ENCODE measurements at places on chromosomes 3 and 15. TPM values are rescaled to one million over a fixed set of nuclear protein-coding genes. Genes with fewer than 3 reads are reported as not detected.

GRCh38 chr3:46540550-46540949 lies 25.6 kb downstream of the LRRC2 start:
- no peak for DNase-seq
- H3K36me3 ChIP-seq, result no peaks in the 10 kb centered on the region
- H3K4me3 ChIP-seq, result no peak overlapping the region
- no peak overlapping the region for H3K27ac ChIP-seq
- peaks cover 4% of the 10 kb centered on the region for H3K27me3 ChIP-seq
- H3K4me1 ChIP-seq, result no peaks in the 10 kb centered on the region

DNA sequence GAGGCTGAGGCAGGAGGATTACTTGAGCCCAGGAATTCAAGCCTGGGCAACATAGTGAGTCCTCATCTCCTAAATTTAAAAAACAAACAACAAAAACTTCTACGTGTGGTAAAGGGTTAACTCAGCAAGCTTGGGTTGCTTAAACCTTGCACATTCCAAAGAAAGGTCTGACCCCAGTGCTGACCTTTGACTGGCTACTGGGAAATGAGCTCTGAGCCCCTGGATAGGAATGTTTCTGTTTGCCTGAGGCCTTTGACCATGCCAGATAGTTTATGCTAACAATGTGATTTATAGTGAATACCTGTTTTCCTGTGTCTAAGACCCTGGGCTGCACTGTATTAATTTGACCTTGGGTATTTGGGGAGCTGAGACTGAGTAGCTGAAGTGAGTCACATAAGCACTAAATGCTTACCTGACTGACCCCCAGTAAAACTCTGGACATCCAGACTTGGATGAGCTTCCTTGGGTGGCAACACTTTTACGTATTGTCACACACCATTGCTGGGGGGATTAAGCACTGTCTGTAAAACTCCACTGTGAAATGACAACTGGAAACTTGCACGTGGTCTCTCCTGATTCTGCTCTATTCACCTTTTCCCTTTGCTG lies 20.7 kb downstream of the TCAIM start:
- H3K4me3 ChIP-seq, result no peak overlapping the region
- no peaks in the 10 kb centered on the region for H3K27me3 ChIP-seq
- no peak overlapping the region for H3K27ac ChIP-seq
- peaks cover 26% of the 10 kb centered on the region for H3K36me3 ChIP-seq
- no peak for DNase-seq

The PLA2G4D gene
- total RNA-seq, result not detected

- H3K4me1 ChIP-seq, result no peaks in the 10 kb centered on the region
- no peak for DNase-seq
- H3K36me3 ChIP-seq, result no peaks in the 10 kb centered on the region
- H3K27ac ChIP-seq, result no peak overlapping the region
- H3K27me3 ChIP-seq, result no peaks in the 10 kb centered on the region
Observed at GRCh38 chr3:126932188-126932931, 50.6 kb upstream of the PLXNA1 start.

DNA sequence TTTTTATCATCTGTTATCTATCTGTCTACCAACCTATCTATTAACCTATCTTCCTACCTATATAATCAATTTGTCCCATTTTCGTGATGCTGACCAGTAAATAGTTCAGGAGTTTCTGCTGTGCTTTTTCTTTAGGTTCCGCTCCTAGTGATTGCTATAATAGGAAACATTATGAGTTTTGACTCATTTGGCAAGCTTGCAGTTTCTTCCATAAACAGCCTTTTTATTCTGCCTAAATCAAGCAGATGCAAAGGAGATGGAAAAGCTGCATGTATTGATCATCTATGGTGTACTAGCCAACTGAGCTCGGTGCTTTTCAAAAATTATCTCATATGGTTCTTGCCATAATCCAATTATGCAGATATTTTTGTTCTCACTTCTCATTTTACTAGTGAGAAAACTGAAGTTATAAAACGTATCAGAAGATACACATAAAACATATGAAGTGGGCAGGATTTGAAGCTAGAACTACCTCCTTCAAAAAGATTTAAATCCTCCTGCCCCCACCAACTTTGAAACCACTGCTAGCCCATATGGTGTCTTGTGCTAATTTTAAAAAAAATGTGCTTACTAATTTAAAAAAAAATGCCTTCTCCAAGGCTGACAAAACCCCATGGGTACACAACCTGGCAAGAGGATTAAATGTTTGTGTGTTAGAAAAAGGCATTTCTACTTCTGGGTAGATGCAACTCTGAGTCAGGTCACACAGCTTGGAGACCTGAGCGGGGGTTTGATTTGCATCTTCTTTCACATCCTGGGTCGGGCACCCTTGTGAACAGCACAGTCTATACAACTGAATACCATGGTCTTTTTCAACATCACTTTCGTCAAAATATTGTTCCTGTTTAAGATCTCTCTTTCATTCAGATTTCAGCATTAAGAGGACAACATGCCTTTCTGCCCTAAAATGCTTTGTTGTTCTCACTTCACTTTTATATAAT lies 267.0 kb downstream of the CHL1 start:
- H3K4me1 ChIP-seq, result no peaks in the 10 kb centered on the region
- H3K27me3 ChIP-seq, result no peaks in the 10 kb centered on the region
- DNase-seq, result no peak
- no peaks in the 10 kb centered on the region for H3K36me3 ChIP-seq
- no peak overlapping the region for H3K27ac ChIP-seq

- no peak overlapping the region for H3K27ac ChIP-seq
- no peaks in the 10 kb centered on the region for H3K4me1 ChIP-seq
- no peak for DNase-seq
- no peak overlapping the region for H3K4me3 ChIP-seq
Observed at GRCh38 chr3:8490079-8490552, 11.5 kb upstream of the LMCD1 start.

DNA sequence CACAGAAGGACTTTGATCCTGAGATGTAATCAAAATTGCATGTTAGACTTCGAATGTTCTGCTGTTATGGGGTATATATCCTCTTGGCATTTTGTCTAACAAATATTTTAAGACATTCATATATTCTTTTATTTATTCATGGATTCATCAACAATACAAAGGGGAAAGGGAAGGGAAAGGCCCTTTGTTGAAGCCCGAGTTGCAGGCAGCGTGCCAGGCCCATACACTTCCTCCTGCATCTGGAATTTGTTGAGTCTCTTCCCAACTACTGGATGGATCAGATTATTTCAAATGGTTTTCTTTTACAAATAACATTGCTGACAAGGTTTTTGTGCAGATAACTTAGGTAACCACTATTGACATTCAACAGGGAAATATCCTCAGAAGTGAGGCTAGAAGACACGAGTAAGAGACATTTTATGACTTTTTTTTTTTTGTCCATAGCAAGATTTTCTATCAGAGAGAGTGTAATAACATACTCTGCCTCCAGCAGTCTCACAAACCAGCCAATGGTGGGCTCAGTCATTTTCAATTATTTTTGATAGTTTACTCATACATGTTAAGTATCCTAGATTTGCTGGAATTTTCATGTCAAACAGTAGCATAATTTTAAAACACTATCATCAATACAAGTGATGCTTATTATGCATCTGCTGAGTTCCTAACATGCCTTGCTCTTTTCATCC lies 94.3 kb downstream of the RPL39L start:
- H3K36me3 ChIP-seq, result peaks cover 18% of the 10 kb centered on the region
- H3K4me1 ChIP-seq, result no peaks in the 10 kb centered on the region
- no peak overlapping the region for H3K4me3 ChIP-seq
- DNase-seq, result peak; percentile 40

The TMC3 gene
- total RNA-seq, result not detected

The PML gene
- 159 TPM for total RNA-seq

DNA sequence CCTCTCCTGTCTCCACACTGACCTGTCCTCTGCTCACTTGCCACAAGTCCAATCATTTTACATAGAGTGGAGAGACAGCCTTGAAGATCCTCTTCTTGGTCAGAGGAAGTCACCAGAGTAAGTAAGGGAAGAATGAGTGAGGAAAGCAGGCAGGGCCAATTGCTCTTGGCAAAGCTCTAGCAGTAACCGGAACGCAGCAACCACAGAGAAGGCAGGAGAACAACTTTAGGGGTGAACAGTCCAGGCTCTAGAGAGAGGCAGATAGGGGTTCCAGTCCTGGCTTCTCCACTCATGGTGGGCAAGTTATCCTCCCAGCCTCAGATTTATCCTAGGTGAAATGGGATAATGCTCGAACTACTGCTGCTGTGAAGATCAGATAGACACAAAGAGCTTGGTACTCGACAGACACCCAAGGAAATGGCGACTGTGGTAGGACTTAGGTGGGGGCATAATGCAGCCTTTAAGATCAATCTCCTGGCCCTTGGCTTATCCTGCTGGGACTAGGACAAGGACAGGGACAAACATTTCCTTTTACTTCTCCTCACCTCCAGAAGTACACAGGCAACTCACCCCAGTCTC lies 1.2 kb upstream of the ADAMTSL3 start:
- H3K4me1 ChIP-seq, result peaks cover 33% of the 10 kb centered on the region
- H3K4me3 ChIP-seq, result no peak overlapping the region
- no peaks in the 10 kb centered on the region for H3K27me3 ChIP-seq
- H3K27ac ChIP-seq, result no peak overlapping the region
- H3K36me3 ChIP-seq, result no peaks in the 10 kb centered on the region
- DNase-seq, result no peak

DNA sequence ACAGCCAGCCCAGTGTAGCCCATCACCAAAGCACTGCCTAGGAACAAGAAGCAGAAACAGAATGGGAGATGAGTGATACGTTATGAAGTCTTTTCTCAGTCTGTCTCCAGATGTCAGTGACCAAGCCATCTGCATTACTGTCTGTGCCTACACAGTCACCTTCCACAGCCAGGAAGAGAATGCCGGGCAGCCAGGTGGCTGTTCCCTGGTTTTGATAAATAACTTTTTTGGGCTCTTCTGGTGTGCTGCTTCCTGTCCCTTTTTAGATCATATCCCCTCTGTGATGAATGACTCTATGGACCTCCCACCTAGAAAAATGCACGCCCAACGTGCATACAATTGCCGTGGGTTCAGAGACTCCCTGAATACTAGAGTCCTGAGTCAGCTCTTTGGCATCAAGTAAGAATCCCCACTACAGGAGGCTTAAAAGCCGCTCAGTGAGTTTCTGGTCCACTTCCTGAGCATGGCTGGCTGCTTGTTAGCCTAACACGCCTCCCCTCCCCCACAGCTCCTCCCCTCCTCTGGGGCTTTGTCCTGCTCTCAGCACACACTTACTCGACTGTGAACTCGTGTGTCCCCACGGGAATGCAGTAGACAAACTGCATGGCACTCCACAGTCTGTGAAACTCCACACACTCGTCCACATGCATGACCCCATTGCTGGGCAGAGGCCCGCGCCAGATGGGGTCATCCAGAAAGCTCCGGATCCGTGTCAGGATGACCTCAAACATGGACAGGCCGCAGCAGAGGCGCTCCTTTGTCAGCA lies 34.7 kb downstream of the NIPA2 start:
- H3K36me3 ChIP-seq, result peaks cover 100% of the 10 kb centered on the region
- DNase-seq, result no peak
- no peak overlapping the region for H3K4me3 ChIP-seq
- no peaks in the 10 kb centered on the region for H3K4me1 ChIP-seq
- no peak overlapping the region for H3K27ac ChIP-seq
- H3K27me3 ChIP-seq, result no peaks in the 10 kb centered on the region

The ATP13A5 gene
- total RNA-seq, result not detected

DNA sequence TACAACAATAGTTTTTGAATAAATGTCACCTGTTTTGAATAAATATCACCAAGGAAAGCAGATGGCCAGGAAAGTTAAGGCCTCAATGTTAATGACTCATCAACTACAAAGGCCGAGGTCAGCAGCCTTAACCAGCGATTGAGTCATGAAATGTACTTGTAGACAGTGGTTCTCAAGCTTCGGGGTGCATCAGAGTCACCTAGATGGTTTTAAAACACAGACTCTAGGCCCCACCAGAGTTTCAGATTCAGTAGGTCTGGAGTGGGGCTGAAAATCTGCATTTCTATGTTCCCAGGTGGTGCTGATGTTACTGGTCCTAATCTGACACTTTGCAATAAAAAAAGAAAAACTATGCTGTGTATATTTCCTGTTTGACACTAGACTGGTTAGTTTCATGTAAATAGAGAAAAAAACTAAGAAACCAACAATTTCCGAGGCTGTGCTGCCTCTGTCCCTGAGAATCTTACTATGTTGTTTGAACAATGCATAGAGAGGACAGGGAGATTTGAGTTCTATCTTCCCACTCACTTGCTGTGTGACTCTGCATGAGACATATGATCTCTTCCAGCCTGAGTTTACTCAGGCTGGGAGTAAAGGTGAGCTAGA lies 9.8 kb downstream of the RAB27A start:
- no peaks in the 10 kb centered on the region for H3K27me3 ChIP-seq
- DNase-seq, result no peak
- H3K27ac ChIP-seq, result no peak overlapping the region
- no peaks in the 10 kb centered on the region for H3K4me1 ChIP-seq

The CHRM5 gene
- 0.21 TPM for total RNA-seq

- no peaks in the 10 kb centered on the region for H3K4me1 ChIP-seq
- no peaks in the 10 kb centered on the region for H3K36me3 ChIP-seq
Observed at GRCh38 chr15:63544258-63545026, 40.0 kb downstream of the USP3 start.
